ENCODE measurements at places on chromosomes 11 and 22.

DNA sequence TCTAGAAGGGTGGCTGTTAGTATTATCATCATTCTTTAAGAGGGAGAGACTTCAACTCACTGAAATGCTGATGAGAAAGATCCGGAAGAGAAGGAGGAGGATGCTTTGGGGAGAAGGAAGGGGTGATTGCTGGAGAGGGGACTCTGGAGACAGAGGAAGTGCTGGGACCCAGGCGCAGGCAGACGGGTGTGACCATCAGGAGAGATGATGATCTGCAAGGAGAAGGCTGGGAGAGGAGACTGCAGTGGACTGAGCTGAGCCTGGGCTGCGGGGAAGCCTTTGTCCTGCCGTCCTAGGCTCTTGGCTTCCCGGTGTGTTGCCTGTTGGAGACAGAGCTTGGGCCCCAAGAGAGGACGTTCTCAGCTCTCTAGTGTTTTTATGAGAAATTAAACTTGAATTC lies 22.6 kb downstream of the RASD2 start:
- DNase-seq = no peak

DNA sequence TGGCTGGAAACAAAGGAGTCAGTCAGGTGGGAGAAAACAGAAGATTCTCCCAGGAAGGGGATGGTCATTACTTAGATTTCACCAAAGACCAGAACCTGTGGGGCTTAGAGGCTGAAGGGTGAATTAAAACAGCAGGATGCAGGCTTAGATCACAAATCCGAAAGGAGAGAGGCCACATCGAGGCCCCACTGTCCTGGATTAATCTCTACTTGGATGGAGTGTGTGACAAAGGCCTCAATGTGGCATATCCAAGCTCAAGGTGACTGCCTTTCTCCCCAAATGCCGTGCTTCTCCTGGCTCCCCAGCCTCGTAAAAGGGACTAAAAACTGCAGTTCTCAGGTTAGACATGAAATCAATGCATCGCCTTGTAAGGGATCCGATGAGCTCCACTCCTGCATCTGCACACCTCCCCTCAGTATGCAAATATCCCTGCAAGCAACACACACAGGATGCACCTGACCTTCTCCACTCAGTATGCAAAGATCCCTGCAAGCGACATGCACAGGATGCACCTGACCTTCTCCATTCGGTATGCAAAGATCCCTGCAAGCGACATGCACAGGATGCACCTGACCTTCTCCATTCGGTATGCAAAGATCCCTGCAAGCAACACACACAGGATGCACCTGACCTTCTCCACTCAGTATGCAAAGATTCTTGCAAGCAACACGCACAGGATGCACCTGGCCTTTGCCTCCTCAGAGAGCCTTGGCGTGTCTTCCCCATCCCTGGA lies 447.4 kb downstream of the BRD1 start:
- DNase-seq = no peak

DNA sequence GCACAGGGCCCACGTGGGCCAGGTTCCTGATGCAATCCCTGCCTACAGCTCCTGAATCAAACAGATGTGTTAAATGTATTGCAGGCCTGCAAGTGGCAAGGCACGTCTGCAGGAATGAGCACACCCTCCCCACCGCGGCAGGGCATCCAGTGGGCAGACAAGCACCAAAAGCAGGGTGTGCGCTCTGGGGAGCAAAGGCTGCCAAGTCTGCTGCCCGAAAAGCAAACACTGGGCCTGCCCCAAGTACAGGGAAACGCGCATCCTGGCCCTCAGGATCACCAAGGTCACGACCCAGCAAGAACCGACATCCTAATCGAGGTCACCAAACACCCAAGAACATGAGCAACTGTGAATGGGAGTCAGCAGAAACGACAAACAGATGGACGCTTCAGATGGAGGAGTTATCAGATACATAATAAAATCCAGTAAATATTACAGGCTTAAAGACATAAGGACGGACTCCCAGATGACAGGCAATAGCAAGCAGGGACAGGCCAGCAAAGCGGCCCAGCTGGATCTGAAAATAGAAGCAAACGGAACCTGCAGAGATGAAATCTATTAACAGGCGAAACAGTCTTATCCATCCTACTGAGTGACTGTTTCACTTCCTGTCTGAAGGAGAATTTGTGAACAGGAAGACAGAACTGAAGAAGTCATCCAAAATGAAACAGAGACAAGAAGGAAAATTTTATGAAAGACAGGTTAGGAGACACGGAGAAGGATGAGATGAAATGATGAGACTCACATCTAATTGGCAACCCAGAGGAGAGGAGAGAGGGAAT lies 26.7 kb downstream of the CARS1 start:
- DNase-seq = no peak

DNA sequence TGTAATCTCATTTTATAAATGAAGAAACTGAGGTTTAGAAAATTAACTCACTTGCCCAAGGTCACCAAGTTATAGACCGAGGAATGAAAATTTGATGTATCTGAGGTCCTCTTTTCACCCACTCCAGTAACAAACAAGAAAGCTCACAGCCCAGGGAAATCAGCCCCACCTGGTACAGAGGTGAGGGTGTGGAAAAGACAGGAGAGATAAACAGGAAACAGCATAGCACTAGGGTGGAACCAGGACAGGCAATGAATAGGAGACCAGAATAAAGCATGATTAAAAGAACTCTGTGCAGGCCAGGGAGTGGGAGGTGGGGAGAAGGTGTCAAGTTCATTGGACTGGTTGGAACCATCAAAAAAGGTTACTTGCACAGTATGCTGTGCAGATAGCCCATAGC lies 46.2 kb upstream of the SMCO4 start:
- no peak for DNase-seq

DNA sequence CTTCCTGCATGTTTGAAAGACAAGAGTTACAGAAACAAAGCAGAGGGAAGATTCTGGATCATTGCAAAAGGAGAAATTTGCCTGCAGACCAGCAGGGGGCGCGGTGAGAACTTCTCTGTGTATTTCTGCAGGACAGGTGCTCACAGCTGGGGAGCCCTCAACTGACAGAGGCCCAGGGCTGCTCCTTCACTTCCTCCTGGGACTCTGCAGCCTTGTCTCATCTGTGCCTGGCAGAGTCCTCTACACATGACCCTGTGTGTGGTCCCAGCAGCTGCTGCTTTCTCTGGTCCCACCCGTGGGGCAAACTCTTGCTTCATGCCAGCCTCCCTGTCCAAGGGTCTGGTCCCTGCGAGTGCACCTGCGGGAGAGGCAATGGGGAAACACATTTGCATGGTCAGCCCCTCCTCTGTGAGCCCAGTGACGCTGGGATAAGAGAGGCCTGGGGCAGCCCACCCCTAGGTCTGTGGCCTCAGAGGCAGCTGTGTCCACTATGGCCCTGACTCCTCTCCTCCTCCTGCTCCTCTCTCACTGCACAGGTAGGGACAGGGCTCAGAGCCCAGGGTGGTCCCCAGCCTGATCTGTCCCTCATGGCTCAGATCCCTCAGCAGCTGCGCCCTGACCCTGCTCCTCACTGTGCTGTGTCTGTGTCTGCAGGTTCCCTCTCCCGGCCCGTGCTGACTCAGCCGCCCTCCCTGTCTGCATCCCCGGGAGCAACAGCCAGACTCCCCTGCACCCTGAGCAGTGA lies 43.2 kb upstream of the VPREB1 start:
- DNase-seq = no peak

- DNase-seq = no peak
Measured at GRCh38 chr11:120134106-120134930, 3.6 kb downstream of the TRIM29 start.

- no peak for DNase-seq
Measured at GRCh38 chr11:28466506-28466905, 358.3 kb downstream of the METTL15 start.

GRCh38 chr22:39662686-39663052 lies 92.1 kb downstream of the CACNA1I start:
- no peak for DNase-seq
